ENCODE measurements at places on chromosomes 1 and 21. TPM values are rescaled to one million over a fixed set of nuclear protein-coding genes. Genes with fewer than 3 reads are reported as not detected.
A peak's percentile ranks its signal among the peaks of the same experiment; 100 is the strongest.

DNA sequence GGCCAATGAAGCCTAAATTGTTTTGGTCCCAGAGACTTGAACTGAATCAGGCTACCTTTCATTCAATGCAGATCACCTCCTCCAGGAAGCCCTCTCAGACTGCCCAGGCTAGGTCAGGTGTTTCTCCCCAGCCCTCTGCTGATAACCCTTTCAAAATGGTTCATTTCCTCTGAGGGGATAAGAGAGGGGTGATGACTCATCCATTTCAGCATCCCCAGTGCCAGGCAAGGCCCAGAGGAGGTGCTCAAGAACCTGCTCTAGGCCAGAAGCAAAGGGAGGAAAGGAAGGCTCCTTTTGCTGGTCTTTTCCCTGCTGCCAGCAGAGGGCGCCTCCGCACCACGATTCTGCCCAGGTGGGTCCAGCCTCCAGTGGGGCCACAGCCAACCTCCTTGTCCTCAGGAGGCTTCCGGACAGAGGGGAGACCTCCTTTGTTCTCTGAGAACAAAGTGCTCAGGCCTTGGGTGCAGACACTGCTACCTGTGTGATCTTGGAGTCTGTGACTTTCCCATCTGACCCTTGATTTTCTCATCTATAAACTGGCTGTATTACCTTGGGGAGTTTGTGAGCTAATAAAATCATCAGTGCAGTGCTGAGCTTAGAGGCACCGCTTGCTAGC lies 45.3 kb upstream of the ARHGEF10L start:
- DNase-seq: peak; percentile 76

Gene LCE3D
- not detected for total RNA-seq

DNA sequence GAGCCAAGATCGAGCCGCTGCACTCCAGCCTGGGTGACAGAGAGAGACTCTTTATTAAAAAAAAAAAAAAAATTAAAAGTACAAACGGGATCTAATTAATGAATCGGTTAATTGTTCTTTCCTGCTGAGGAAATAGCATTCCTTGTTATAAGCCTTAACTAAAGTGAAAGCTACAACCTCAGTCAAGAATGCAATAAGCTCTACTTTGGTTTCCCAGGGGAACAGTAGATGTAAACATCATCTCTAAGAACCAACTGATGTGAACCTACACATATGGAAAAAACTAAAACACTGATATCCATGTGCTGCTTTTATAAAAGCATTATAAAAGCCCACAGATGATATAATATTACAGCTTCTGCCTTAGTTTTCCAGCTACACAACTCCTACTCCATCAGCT lies 41.9 kb downstream of the LPGAT1 start:
- no peak for DNase-seq

DNA sequence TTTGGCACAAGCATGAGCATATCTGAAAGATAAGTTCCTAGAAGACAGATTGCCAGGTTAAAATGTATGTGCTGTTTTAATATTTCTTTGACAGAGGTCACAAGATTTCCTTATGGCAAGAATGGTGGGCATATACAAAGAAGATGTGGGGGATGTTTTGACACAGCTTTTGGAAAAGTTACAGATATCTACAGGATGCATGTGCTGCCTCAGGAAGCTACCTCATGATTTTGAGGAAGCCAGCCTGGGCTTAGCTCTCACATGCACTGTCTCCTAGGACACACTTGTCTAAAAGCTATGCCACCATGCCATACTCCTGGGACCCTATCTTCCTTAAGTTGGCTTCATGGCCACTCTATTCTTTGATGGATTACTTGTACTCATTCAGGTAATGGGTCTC lies 99.9 kb downstream of the C1orf94 start:
- DNase-seq: no peak

Gene EDARADD
- 0.78 TPM for total RNA-seq

DNA sequence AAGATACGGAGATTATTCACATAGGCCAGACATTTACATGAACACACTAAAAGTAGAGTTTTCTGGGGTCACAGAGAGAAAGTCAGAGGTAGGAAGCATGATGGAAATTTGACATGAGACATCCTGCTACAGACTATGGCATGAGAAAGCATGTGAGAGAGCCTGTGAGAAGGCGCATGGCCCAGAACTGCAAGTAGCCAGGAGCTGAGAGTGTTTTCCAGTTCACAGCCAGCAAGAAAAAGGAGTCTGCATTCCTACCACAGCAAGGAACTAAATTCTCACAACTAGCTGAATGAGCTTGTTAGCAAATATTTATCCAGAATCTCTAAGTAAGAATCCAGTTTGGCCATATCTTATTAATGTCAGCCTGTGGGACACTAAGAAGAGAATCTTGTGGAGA lies 673.3 kb downstream of the BRINP3 start:
- no peak for DNase-seq

DNA sequence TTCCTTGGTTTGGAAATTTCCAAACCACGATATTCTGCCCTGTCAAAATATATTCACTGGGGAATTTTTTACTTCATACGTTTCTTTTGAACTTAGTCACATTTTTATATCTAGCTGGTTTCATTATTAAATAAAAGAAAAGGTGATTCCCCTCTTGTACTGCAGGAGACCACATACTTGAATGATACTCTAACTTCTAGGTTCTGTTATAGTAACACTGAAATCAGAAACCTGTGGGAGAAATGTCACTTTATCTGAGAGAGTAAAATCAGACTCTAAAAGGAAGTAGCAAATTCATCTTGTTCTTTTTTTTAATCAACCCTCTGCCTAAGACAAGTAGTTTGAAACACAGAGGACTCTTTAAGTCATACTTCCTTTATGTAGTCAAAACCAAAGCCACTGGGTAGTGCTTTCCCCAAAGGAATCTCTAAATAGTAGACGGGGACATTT lies 34.4 kb downstream of the MRPL39 start:
- DNase-seq: no peak

DNA sequence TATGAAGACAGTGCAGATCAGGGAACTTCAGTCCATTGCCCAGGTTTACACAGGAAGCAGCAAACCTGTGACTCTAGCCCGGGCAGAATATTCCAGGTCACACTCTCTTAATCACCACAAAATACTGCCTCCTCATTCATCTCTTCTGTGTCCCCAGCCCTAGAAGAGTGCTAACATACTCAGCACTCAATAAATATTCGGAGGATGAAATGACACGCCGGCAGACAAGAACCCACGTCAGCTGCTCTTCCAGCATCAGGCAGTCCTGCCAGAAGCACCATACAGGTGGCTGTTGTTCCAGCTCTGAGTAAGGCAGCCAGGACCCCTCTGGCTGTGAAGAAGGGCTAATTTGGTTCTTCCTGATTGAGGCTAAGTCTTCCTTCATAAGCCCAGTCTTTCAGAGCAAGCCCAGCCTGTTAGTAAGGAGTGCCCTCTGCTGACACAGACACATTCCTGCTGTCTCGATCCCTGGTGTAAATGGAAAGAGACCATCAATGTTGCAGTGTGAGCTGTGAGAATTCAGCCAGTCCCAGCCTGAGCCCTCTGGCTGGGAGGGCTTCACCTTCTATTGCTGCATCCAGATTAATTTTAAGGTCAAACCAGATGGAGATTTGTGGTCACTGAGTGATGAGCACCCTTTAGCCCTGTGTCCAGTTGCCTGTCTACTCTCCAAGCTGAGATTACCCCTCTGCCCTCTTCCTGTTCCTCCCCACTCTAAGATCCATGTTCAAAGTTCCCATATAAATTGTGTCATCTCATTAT lies 45.0 kb upstream of the KIRREL1 start:
- DNase-seq: no peak

Gene MGST3
- 601 TPM for total RNA-seq

DNA sequence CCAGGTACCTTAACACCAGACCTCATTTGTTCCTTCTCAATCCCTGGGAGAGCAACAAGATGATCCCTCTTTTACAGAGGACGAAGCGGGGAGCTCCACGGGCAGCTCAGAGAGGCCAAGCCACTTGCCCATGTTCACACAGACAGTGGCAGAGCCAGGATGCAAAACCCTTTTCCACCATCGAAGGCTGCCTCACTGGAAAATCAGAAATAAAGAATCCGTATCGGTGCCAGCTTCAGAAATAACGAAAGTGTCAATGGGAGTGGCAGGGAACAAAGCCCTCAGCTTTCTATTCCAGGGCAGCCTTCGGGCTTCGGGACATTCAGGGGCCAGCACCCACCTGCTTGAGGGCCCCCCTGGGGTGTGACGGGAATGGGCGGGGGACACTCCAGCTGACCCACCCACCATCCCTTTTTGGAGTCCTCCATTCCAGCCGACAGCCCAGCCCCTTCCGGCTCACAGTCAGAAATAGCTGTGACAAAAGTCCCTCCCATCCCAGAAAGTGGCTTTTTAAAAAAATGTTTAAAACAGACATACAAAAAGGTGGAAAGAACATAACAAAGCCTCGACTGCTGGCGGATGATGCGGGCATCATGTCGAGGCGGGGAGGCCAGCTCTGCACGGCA lies 6.0 kb downstream of the IFFO2 start:
- DNase-seq: peak; percentile 76

- DNase-seq: no peak
Measured at GRCh38 chr1:176820391-176821031, 344.0 kb downstream of the ASTN1 start.

DNA sequence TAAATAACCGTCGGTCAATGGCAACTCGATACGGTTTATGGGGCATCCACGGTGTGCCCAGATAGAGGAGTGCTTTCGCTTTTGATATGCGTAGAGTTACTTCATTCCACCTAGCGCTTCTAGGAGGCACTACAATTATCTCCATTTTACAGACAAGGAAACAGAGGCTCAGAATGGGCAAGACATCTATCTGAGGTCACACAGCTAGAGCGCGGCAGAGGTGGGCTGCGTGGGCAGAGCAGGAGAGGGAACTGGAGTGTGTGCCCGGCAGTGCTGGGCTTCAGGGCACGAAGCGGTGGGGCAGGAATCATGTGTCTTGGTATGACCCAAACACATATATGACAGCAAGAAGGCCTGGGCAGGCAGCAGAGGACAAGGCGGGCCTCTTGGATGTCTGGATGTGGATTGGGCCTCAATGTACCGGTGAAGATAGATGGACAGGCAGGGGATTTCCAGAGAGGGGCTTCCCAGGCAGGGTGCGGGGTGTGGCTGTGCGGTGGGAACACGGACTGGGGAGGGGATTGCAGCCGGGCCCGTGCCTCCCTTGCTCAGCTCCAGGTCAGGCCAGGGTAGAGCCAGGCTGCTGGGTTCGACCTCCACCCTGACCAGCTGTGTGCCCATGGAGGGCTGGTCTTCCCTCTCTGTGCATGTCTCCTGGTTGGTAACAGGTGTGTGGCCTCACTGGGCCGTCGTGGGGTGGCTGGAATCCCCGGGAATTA lies 21.2 kb downstream of the TP73 start:
- DNase-seq: peak; percentile 25

DNA sequence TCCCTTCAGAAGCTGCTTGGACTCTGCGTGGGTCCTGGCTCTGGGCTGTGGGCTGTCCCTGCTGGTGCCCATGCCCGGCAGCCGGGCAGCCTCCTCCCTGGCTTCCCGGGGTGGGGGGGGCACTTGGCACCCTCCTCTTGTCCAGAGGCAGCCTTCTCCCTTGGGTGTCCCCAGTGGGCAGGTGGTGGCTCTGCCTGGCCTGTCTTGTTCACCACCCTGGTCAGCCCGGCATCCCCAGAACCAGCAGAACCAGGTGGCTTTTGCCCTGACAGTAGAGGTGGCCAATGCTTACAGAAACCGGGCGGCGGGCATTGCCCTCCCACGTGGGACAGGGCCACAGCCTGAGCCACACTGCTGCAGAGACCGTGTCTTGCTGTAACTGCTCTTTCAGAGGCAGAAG lies 38.0 kb downstream of the CFAP74 start:
- no peak for DNase-seq

DNA sequence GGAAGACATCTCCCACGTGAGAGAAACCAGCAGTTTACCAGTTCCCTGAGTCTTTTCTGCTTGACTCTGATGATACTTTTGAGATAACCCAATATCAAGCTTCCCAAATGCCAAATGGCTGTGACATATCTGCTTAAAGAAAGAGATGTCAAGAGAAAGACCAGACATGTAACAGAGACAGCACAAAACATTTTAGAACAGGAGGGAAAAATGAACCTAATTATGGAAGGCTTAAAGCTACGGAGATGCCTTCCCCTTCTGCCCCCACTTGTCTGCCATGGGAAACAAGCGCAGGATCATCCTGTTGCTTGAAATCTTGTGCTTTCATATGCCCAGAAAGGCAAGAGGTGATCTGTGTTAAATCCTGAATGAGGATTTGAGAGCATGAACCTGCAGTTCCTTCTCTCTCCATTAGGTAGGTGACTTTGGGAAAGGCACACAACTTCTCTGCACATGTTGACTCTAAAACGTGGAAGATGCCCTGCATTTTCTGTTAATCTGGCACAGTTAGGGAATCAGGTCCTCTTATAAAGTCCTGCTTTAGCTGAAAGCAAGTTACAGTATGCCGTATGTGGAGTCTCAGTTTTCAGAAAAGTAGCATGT lies 46.7 kb upstream of the MTR start:
- no peak for DNase-seq

GRCh38 chr21:45548711-45549491 lies 6.7 kb upstream of the SLC19A1 start:
- no peak for DNase-seq

GRCh38 chr1:53478502-53478818 lies 19.3 kb downstream of the DMRTB1 start:
- no peak for DNase-seq

- DNase-seq: no peak
Measured at GRCh38 chr1:2290171-2290578, 62.1 kb downstream of the SKI start.

DNA sequence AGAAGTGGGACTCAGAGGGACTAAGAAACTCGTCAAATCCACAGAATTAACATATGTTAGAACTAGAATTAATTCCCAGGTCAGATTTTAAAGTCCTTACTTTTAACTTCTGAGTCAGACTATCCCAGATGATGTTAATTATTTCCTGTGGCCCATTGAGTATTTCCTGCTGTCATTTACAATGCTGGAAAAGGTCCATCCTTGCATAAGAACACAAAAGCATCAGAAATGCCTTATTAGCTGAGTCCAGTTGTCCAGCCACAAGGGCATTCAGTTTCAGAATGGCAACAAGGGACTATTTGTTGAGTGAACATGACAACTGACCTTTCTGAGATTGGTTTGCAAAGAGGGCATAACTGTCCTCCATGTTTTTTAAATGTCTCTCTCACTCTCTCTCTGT lies 16.5 kb upstream of the HIVEP3 start:
- no peak for DNase-seq

DNA sequence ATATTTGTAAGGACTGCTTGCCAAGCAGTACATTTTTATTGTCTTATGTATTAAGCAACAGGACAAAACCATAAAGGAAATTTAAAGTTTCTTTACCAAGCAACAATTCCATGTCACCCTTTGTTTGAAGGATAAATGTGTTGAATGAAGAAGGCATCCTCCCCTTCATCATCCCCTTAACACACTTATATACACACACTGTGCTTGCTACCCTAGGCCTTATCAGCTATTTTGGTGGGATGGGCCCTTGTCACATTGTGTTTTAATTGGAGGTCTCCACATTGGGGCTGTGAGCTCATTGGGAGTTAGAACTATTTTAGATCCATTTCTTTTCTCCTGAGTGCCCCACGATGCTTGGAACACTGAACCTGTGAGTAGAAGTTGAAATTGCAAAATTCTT lies 1.9 kb downstream of the VANGL1 start:
- DNase-seq: no peak

DNA sequence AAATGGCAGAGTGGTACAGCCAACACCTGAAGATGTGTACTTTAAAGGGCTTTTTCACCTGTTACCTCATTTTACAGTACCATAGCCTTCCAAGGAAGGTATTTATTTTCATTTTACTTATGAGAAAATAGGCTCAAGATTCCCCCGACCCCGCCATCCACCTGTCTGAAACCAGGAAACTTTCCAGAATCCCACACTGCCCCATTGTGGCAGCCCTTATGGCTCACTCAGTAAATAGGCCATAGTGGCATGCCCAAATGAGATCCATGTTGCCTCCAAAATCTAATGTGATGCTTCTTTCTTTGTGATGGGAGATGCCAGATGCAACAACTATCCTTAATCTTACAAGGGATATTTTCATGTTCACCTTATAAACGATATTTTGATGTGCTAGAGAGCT lies 97.8 kb downstream of the EBNA1BP2 start:
- no peak for DNase-seq

Measured in Right ventricle myocardium superior (tissue), 1 donor.